T-helper 22 cell (primary cell): ENCODE measurements at places on chromosomes 7 and 10.

GRCh38 chr7:11120675-11121220 lies 147.1 kb downstream of the PHF14 start:
- DNase-seq = no peak

DNA sequence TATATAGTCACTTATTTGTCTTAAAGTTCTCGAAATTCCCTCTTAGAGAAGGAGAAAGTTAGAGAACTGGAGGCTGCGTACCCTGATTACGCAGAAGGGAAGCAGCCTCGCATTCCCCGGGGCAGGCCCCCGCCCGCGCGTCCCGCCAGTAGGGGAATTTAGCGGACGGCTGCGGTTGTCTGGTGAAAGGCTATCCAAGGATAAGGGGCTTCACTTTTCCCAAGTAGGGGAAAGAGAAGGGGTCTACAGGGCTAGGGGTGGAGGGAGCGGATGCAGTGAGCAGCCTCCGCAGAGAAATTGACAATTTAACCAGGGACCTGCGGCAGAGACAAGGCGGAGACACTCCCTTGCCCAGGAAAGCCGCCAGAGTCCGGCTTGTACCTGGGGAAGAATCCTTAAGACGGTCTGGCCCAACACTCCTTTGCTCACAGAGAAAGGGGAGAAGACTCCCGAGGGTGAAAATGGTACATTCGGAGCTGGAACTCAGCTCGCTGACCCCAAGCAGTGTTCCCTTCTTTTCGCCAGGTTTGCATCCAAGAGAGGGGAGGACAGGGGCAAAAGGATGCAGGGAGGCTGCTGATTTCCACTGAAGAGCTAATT lies 994 bp upstream of the MAGI2 start:
- no peak for DNase-seq

DNA sequence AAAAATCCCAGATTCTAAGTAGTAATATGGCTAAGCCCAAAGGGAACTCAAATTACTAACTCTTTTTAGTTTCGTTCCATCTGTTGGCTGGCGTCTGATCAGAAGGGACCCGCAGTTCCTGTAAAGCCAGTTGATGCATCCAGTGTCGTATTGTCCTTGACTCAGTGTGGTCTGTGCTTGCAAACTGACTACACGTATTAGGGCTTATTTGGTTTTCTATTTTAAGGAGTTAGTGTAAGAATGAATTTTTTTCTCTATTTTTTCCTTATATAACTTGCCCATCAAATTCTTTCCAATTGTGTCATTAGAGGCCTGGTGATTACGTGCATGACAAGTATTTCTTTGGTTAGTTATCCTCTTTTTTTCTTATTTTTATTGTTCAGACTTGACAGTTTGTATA lies 9.7 kb downstream of the ABCA13 start:
- no peak for DNase-seq

GRCh38 chr7:135584362-135585353 lies 26.9 kb downstream of the NUP205 start:
- no peak for DNase-seq

- no peak for DNase-seq
These were observed 9.7 kb downstream of the ITPRIP start for GRCh38 chr10:104328646-104328895.

DNA sequence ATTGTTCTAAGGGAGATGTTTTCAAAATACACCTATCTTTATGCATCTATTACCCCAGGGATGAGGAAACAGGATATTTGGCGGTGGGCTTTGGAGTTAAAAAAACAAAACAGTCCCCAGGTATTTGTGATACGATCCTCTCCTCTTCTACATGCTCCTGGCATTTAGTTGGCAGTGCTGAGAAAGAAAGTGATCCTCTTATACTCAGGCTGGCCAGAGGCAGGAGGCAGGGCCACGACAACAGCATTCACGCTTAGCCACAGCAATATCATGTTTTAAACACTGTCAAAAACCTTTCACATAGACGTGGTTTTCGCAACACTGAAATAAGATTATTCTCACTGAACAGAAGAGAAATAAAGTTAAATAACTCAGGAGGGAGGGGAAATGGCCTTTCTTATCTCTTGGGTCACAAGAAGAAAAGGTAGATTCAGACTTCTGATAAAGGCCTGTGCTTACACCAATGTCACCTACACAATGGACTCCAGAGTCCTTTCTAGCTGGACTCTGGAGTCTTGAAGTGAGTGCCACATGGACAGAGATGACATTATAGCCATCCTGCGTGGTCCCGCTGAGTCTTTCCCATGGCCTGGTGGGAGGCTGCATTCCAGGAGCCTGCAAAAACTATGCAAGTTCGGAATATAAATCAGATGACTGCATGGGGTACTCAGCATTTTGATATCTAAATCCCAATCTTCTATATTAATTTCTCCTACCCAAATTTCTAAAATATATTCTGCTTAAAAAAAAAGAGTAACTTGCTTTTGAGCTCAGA lies 88.7 kb downstream of the PIP4K2A start:
- no peak for DNase-seq
